Stimulated activated naive CD4-positive, alpha-beta T cell (primary cell): ENCODE measurements at places on chromosomes 1 and 21.

DNA sequence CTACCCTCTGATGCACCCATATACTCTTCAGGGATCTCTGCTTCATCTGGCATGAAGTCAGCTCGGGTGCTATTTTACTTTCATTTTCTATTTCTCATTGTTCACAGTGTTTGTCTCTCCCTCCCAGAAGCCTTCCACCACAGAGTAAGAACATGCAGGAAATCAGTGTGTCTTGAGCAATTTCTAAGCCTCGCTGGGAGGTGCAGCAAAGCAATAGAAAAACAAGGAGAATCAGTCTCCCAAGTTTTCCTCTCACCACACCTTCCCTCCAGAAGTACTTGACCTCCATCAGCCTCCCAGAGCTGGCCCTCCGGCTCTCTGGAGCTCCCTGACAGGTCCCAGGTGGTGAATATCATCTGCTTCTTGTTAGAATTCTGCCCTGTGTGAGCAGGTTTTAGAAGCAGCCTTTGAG lies 594.7 kb upstream of the CAMK1G start:
- DNase-seq, result no peak

DNA sequence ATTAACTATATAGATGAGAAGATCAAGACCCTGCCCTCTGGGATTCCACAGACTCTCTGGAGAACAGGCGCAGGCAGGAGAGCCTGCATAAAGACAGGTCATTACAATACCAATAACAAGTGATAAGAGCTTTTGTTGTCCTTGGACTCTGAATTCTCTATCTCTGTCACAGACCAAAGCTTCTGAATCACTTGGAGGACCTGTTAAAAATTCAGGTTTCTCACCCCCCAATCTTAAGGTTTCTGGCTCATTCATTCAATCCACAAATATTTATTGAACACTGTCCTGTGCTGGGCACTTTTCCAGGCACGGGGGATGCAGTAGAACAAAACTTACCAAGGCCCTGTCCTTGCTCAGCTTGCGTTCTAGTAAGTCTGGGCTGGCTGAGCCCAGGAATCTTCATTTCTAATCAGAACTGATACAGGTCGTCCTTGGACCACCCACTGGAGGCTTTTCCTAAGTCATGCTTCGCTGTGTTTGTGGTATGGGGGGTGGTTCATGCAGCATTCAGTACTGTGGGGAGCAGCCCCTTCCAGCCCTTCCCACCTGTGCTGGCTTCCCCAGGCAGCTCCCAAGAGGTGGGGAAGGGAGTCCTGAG lies 1.4 kb downstream of the EFNA4 start:
- no peak for DNase-seq

DNA sequence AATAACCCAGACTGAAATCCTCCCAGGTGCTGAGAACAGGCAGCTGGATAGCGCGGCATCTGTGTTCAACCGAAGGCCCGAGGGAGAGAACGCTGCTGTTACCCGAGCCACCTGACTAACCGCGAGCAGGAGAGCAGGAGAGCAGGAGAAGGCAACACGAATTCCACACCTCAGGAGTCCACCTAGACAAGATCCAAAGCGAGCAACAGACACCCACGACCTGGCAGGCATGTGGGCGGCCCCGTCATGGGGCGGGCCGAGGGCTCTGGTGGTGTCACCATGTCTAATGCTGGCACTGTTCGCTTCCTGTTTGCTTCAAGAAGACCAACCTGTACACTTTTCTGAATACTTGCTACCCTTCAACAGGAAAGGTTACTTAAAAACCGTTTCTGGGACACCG lies 20.9 kb upstream of the SPATC1L start:
- no peak for DNase-seq

- no peak for DNase-seq
Observed at GRCh38 chr21:25107708-25108107, 499.6 kb downstream of the MRPL39 start.

- no peak for DNase-seq
Observed at GRCh38 chr1:17930635-17931034, 175.5 kb downstream of the ACTL8 start.

DNA sequence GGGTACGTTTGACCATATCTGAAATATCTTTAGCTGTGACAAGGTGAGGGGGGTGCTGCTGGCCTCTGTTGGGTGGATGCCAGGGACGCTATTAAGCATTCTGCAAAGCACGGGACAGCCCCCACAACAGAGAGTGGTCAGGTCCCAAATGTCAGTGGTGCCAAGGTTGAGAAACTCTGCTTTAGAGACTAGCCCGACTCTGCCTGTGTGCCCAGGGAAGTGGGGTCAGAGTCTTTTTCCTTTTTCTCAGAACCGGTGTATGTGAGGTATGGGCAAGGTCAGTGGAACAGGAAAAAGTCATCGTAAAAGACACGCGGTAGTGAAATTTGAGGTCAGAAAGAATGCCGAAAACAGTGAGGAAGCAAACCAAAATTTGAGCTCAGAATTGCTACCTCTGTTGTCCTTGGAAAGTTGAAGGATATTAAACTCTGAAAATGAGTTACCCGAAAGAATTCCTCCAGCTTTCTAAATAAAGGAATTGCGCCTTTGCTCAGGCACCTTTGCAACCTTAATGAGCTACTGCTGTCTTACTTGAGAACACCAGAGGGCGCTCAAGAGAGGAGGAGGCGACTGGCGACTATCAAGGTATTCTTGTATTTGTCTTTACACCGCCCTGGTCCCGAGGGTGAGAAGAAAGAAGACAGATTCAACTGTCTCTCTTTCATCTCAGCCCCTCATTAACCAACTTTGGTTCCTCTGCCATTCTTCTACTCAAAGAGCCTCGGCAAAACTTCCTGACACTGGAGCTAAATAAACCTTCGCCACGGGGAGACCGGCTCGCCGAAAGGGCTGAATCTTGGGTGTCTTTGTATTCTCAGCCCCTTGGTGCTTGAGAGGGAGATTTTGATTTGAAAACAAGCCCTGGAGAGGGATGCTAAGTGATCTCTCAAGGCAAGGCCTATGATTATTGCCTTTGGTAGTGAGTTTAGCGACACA lies 85.4 kb upstream of the OLIG2 start:
- DNase-seq, result no peak

DNA sequence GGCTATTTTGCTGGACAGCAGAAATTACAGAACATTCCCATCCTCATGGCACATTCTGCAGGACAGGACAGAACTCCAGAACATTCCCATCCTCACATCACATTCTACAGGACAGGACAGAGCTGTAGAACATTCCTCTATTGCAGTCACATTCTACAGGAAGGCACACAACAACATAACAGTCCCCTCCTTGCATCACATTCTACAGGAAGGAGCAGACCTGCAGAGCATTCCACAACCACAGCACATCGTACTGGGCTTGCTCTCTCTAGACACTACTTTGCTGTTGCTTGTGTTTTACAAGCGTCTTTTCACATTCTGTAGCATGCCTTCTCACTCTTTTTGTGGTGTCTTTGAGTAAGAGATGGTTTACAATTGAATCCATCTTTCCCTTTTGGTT lies 26.8 kb upstream of the ABCB10 start:
- DNase-seq, result no peak

DNA sequence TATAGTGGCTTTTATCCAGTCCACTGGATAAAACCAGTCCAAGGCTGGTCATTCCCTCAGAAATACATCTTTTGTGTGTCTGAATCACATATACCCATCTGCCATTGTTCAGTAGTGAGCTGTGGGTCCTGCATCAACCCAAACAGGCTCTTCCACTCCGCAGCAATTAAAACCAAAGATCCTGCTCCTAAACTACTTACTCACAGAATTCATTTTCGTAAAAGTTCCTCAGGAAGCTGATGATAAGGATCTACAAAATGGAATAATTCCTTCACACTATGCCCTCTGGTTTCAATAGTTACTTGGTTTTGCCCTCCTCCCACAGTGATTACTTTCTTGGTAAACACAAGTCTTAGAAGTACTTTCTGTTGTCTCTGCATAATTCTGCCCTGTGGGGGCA lies 5.1 kb upstream of the MFSD2A start:
- DNase-seq, result no peak

DNA sequence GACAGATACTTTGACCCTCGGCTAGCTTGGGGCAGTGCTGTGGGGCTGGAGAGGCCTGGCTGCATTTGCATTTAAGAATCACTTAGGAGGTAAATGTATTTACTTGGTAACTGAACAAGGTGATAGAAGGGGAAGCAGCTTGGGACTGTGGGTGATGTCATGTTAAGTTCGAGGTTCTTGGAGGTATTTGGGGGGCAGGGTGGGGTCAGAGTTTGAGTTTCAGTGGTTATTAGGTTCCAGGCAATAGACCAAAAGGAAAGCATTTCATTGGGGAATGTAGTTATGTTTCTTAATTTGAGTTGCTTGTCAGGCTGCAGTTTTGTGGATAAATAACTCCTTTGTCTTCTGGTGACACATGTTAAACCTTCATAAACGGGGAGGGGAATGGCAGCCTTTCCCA lies 2.4 kb upstream of the FAM78B start:
- DNase-seq, result no peak

GRCh38 chr21:35222541-35222941 lies 173.4 kb upstream of the RUNX1 start:
- no peak for DNase-seq

GRCh38 chr1:45913183-45913683 lies 109.8 kb downstream of the MAST2 start:
- no peak for DNase-seq

DNA sequence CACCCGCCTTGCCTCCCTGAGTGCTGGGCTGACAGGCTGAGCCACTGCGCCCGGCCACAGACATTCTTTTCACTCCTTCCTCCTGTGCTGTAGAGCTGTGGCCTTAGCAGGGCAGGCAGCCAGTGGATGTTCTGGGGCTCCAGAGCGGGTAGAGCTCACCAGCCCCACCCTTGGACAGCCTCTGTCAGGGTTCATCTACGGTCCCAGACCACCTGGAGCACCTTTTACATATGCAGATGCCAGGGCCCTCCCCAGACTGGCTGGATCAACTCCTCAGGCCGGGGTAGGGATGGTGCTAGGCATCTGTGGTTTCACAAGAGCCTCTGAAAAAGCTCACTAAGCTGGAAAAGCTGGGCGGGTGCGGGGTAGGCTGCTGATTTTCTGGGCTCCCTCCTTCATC lies 4.6 kb downstream of the ATP13A2 start:
- no peak for DNase-seq
